ENCODE measurements at places on chromosomes 7 and 10.

GRCh38 chr10:33201056-33201780 is 133.2 kb downstream of the NRP1 start:
- no peak for DNase-seq

- DNase-seq: no peak
These were observed 65.1 kb downstream of the PDGFA start for GRCh38 chr7:454356-455109.

DNA sequence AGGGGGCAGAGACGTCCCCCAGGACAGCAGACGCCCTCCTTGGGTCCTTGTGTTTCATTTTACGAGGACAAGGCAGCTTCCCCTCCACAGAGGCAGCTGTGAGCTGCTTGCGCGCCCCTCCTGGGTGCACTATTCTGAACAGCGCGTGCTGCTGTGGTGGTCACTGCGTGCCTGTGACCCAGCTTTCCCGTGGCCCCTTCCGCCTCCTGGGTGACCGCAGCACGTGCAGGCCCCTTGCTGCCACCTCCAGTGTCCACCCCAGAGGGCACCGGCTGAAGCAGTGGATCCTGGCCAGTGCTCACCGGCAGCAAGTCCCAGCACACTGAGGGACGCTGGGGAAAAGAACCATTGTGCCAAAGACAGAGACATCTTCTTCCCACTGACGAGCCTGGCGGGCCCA is 81.4 kb downstream of the TCERG1L start:
- no peak for DNase-seq

DNA sequence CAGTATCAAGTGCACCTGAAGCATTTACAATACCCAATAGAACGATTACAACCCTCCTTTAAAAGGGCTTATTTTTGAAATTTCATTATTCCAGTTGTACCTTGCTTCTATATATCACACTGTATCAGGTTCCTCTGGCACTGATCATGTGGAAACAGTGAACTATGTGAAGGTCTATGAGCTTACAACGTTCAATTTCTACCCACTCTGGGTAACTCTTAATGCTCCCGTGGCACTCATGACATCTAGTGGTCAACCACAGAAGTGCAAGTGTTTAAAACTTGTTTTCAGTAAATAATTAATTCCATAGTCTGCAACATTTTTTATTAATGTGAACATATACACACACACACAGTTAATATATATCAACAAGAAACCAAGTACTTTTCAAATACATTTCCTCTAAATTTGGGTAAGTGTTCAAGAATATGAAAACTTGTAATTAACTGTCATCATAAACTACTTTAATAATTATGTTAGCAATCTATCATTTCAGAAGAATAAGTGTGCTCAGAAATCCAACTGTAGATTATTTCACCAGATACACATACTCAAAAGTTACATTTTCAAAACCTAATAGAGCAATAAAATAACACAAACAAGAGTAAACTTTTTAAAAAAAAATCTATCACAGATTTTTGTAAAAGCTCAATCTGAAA is 61.0 kb downstream of the MPP7 start:
- peak; percentile 39 for DNase-seq

GRCh38 chr7:147298611-147299043 is 1182.0 kb downstream of the CNTNAP2 start:
- peak; percentile 67 for DNase-seq

GRCh38 chr7:80640846-80641245 is 2.4 kb downstream of the CD36 start:
- peak; percentile 78 for DNase-seq

GRCh38 chr7:73885975-73886798 is 25.2 kb downstream of the TMEM270 start:
- DNase-seq: no peak

DNA sequence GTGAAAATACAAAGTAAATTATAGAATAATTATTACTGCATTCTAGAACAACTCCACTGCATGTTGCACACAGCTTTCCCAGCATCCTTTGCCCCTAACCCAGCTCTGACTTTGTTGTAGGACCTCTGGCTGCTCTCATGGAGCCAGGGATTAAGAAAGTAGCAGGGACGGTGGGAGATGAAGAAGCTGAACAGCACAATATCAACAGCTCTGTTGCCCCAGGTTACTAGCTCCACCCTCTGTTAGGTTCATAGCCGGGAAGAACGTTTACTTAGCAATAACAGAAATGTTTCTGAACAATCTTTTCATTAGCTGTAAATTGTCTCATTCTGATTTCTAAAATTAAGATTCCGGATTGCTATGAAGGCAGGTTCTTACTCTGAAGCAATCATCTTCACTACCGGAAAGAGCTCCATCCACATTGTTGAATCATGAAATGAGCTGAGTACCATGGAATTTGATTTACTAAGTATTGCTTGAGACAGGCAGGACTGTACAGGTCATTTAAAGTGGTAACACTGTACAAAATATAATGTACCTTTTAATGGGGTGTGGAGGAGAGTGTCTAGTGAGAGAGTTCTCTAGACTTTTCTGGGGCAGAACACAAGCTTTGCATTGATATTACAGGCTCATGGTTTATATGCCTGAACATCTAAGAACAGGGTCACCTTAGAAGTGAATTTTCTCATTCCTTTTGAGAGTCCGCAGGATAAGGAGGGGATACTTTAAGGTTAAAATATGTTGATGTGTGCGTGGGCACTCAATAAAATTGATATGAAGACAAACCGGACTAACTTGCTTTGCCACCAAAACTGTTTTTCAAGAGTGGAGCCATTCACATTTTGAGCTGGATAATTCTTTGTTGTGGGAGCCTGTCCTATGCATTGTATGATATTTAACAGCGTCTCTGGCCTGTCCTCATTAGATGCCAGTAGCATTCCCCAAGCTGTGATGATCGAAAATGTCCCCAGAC is 20.8 kb upstream of the RAB18 start:
- peak; percentile 60 for DNase-seq

GRCh38 chr10:94292434-94293090 is 70.2 kb downstream of the NOC3L start:
- DNase-seq: peak; percentile 31

- DNase-seq: no peak
These were observed 809.7 kb downstream of the IPMK start for GRCh38 chr10:57457972-57458512.

DNA sequence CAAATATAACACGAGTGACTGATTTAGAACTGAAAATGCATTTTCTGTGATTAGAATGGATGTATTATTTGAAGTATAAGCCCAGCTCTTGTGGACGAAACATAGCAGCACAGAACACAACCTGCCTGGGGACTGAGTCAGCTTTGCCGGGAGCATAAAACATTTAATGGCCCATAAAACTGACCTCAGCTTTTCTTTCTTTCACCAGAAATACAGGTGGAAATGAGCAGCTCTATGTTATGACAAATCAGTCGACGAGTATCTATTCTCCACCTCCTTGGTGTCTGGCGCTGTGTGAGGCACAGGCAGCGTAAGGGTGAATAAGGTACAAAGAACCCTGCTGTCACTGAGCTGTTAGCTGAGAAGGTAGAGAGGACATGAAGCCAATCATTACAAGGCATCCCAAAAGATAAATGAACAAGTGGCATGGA is 471.6 kb upstream of the AKR1E2 start:
- DNase-seq: no peak

GRCh38 chr10:74485283-74485682 is 334.3 kb downstream of the ADK start:
- no peak for DNase-seq

DNA sequence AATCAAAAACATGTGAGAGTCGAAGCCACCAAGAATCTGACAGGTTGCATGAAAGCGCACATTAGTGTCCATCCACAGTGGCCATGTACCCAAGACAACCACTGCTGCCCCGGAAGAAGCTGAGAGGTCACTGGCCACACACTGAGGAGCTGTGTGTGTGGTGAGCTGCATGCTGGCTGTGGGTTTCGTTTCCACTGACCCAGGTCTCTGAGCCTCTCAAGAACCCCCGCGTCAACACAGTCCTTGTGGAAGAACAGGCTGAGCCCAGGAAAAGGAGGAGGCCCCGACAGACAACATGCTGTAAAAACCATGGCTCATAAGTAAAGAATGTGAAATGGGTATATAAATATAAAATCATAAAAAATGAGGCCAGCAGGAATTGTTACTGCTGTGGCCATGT is 8.2 kb downstream of the VIPR2 start:
- DNase-seq: no peak

GRCh38 chr7:51045319-51046102 is 262.8 kb upstream of the GRB10 start:
- peak; percentile 94 for DNase-seq

DNA sequence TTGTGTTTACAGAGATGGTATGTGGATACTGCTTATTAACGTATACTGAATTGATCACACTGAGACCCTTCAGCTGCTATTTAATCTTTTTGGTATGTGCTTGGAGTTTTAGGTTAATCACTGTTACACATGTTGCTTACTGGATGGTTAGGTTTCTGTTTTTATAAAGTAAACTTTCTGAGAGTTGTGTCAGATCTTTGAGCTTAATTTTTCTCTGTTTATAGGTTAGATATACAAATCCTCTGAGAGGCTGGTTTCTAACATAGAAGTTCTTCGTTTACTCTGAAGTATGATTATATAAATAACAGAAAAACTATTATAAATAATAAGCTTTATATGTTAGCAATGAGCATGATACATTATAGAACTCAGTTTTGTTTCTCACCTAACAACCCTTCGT is 123.1 kb downstream of the NSUN6 start:
- DNase-seq: no peak

GRCh38 chr7:69765879-69766278 is 167.6 kb downstream of the AUTS2 start:
- no peak for DNase-seq

- no peak for DNase-seq
These were observed 36.3 kb downstream of the AKR1B1 start for GRCh38 chr7:134422638-134423037.

- no peak for DNase-seq
These were observed 264.7 kb downstream of the GLI3 start for GRCh38 chr7:41972270-41972669.

DNA sequence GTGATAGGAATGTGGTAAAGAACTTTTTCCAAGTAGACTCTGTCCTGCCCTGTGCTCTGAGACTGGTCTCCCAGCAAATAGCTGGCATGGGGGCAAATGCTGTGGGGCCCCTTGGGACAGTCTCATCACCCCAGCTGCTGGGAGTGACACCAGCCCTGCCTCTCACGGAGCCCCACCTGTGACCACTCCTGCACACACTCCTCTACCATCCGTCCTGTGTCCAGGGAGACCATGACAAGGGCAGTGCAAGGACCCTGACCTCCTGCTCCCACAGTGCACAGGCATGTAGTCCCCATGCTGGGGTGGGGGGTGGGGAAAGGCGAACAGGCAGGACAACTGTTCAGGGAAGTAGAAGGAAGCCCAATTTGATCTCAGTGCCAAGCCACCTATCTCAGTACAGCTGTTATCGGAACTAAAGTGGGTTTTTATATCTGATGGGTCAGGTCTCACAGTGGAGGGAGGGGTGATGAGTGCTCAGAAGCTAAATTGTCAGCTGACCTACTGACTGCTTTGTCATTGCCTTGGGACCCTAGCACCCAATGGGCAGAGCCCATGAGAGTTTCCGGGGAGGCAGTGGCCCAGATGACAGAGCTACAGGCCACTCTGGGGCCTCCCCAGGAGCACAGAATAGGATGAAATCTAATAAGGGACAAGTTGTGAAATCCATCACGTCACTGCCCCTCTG is 24.5 kb downstream of the VSTM4 start:
- no peak for DNase-seq

DNA sequence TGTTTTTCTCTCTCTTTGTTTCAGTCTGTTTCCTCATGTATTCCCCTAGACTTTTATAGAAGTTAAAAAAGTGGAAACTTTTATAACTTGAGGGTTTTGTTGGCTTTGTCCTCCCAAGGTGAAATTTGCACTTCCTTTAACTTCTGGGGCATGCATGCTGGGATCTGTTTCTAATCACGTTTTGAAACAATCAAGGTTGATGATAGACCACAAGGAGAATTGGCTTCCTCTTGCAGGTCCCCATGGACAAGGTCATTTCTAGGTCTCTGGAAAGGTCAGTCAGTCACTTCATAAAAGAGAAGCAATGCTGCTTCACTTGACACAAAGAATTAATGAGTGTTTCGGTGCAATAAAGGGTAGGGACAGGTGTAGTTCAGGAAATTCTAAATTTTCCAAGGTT is 811.8 kb upstream of the CELF2 start:
- DNase-seq: no peak

DNA sequence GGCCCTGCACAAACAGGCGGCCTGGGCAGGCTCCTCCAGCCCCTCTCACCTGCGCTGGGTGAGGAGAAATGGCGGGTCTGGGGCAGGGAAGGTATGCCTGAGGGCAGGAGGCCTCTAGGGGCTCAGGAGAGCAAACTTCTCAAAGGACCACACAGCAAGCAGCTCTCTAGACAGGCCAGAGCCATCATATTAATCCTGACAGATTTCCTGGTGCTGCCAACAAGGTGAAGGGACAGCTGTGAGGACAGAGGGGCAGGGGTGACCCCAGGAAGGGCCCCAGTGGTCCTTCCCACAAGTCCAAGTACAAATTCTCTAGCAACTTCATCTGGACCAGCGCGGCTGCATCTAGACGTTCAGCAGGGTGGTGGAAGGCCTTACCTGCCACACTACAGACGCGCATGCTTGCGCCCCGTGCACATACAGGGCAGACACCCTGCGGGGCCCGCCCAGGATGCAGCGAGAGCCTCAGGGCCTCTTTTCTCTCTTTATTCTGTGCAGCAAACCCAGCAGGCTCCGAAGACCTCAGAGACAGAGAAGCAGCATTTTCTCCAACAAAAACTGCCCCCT is 62.1 kb downstream of the ZRANB1 start:
- DNase-seq: no peak

DNA sequence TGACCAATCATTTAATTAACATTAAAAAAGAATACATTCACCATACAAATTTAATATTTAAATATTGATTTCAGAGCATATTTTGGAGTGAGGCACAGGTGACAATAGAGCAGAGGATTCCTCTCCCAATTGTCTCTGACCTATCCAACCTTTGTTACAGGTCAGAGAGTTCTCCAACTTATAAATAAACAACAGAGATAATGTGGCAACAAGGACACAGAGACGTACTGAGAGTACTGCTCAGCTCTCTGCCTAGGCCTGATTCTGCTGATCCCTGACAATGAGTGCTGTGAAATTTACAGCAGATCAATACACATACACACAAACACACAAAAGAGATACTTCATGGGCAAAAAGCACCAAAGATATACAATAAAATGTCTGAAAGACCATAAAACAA is 18.3 kb upstream of the AGAP5 start:
- DNase-seq: no peak

DNA sequence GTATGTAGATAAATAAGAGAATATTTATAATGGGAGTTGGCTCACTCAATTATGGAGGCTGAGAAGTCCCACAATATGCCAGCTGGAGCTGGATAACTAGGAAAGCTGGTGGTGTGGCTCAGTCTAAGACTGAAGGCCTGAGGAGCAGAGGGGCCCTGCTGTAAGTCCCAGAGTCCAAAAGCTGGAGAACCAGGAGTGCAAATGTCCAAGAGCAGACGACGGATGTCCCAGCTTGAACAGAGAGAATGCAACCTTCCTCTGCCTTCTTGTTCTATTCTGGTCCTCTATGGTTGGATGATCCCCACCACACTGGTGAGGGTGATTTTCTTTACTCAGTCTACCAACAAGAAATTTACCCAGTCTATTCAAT is 13.2 kb downstream of the IL2RA start:
- no peak for DNase-seq
